ENCODE measurements at places on chromosomes 16 and 17.

DNA sequence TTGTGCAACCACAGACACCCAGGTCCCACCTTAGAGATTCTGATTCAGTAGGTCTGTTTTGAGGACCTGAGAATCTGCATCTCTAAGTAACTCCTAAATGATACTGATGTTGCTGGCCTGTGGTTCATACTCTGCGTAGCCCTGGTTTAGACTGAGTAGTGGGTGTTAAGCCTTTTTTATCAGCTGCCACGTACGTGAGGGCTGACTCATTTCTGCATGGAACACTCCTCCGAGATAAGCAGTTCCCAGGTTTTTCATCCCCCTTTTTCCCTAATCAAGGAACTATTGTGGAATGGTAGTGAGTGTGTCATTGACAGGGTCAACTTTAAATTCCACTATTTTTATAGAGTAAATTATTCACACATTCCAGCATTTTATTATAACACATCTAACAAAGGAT is 26.1 kb downstream of the CDRT4 start:
- no peak for DNase-seq

DNA sequence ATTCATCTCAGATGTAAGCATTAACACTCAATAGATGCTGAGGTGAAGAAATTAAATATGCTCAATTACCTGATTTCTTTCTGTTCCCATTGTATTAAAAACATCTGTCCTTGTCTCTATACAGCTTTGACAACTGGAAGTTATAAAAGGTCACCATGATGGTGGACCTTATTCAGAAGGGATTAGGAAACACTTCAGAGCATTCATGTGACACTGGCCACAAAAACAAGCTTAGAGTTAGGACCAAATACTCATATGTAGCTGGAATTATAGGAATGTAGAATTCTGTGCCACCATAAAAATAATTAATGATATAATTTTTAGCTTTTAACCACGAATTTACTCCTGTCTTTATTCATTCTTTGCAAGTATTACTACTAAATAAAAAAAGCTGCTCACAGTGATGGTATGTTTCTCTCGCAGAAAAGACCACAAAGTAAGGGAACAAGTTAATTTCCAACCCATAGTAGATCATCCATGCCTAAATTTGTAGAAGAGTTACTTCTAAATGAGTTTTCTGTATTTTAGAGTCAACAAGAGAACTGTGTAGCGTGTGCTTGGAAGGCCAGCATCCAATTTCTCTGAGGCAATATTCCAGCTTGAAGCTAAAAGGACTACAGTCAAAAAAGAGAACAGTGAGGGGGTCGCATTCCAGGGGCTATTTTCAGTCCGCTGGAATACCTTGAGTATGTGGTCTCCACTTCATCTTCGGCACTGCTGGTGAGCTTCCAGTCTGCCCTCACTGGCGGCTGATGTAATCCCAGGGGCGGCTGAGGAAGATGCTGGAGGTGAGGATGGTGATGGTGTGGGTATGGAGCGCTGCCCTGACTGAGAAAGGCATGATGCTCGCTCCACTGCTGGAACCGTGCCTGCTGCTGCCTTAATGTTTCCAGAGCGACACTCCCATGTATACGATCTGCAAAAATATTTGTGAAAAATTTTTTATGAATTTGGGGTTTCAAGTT is 63.7 kb downstream of the CACNG1 start:
- no peak for DNase-seq

DNA sequence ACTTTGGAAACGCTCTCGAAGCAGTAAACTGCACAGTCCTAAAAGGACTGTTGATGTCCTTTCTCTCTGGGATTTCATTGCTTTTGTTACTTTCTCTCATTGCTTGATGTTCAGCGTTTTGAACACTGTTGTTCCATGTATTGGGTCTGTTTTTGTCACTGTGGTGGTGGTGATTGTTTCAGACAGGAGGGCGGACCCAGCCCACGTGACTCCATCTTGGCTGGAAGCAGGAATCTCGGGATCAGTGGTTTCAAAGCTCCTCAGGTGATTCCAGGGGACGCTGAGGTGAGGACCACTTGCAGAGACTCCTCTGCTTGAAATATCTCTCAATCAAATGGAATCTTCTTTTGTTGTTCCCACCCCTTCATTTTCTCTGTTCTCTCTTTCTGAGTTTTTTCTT is 18.3 kb downstream of the C16orf54 start:
- DNase-seq = no peak

DNA sequence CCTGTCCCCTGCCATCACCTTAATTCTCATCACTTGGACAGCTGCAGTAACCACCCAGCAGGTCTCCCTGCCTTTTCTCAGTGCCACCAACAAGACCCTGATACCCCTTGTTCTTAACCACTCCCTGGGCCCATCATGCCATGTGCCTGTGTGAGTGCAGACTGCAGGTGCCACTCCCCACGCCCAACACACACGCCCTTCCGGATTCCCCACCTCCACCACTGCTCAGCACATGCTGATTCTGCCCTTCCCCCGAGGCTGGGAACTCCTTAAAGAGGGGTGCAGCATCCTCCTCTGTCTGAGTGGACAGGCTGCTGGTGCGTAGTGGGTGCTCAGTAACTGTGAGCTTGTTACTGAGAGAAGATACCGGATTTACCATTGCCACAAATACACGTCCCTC is 52.4 kb downstream of the PLD6 start:
- DNase-seq = no peak

GRCh38 chr17:32281011-32281451 is 15.4 kb downstream of the RHBDL3 start:
- peak; percentile 74 for DNase-seq

- DNase-seq = no peak
These were observed 489.8 kb downstream of the NPIPA7 start for GRCh38 chr16:16868727-16869126.

DNA sequence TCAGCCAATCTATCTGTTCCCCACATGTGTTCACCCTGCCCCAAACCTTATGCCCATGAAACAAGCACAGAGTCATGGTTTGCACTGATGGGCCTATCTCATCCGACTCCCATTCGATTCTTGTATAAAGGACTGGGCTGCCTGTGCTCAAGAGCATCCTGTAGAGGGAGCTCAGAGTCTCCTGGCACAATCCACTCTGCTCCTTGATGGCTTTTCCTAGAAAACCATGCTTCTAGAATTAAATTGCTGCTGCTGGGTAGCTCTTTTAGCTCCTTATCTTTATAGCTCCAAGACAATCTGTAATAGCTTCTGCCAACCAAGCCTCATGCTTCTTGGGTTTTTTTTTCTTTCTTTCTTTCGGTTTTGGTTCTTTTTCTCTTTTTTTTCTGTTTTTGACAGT is 9.7 kb downstream of the ZNF19 start:
- no peak for DNase-seq

GRCh38 chr16:49019831-49020230 is 261.8 kb downstream of the CBLN1 start:
- DNase-seq = no peak
